OCI-LY7 (cell line): ENCODE measurements at places on chromosomes 11 and 22. TPM values are rescaled to one million over a fixed set of nuclear protein-coding genes. Genes with fewer than 3 reads are reported as not detected.

- DNase-seq: no peak
Measured at GRCh38 chr11:71119656-71120269, 132.6 kb downstream of the SHANK2 start.

- DNase-seq: no peak
Measured at GRCh38 chr11:12097219-12097618, 13.2 kb upstream of the MICAL2 start.

DNA sequence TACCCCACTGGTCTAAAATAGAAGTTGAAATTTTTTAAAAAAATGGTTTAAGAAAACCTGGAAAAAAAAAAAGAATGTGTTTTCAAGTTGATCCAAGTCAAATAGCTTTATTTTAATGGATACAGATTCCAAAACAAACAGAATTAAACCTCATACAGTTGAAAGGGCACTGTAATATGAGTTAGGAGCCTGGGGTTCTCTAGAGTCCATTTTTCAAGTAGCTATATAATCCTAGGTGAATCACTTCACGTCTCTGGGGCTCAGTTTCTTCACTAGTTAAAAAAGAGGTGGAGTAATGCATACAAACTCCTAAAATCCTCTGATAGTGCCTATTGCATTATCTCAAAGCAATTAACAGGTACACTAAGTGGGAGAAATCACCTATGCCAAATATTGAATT is 132.9 kb downstream of the BBOX1 start:
- DNase-seq: no peak

GRCh38 chr22:36220451-36220921 is 18.8 kb downstream of the APOL2 start:
- no peak for DNase-seq

DNA sequence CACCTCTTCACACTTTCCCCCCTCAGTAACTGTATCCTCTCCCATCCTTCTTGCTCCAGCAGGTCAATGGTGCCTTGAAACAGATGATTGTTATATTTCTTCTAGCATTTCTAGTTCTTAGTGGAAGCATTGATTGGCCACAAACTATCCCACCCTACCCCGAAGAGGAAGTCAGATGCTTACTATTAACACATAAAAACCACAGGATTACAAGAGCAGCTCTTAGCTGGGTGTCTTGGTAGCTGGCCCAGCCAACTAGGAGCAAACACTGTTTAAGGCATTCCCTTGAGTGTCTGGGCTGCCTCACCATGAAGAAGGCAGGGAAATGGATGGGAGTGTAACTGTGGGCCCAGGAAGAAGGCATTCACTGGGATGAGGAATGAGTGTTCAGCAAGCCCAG is 176.6 kb downstream of the GRIK4 start:
- no peak for DNase-seq

GRCh38 chr11:132186699-132187098 is 816.3 kb downstream of the NTM start:
- no peak for DNase-seq

The F2 gene
- total RNA-seq: 0.48 TPM in 1 of 2 replicates, not detected in the other

The HTR3A gene
- not detected in 2 replicates for total RNA-seq

DNA sequence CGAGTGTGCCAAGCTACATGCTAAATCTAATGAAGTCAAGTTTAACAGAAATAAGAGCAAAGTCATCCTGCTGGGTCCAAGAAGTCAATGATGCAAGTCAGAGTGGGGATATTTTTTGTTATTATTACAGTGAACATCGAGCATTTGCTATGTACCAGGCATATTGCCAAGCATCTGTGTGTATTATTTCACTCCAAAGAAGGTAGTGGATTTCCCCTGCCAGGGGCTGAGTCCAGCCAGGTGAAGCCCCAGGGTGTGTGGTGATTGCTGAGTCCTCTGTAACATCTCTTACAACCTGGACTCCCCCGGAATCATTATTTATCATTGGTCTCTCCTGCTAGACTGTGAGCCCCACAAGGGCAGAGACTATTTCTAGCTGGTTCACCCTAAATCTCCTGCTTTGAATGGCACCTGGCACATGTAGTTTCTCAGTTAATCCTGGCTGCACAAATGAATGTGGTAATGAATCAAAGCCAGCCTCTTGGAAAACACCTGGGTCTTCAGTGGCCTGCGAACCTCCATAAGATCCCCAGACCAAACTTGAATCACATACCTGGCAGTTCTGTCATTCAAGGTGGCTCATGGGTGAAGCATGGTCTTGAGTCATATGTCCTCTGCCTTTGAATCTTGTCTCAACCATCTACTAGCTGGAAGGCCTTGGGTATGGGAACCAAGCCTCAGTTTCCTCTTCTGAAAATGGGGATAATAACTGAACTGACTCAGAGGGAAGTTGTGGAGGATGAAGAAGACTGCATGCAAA is 549.2 kb downstream of the MIAT start:
- no peak for DNase-seq

DNA sequence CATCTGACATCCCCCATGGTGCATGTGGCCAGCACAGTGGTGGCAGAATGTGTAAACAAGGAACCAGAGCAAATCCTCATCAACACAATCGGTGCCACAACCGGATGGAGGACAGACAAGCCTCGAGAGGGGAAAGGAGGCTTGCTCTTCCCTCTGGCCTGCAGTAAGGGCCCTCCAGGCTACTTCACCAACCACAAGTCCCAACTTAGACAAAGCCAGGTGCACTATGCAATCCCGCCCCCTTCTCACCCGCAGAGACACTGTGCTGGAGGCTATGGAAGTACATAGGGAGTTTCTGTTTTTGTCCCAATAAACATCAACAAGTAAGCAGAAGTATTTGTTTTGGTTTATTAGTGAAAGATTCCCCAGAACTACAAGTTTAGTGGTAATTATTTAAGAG is 54.3 kb downstream of the SPATA19 start:
- DNase-seq: no peak

DNA sequence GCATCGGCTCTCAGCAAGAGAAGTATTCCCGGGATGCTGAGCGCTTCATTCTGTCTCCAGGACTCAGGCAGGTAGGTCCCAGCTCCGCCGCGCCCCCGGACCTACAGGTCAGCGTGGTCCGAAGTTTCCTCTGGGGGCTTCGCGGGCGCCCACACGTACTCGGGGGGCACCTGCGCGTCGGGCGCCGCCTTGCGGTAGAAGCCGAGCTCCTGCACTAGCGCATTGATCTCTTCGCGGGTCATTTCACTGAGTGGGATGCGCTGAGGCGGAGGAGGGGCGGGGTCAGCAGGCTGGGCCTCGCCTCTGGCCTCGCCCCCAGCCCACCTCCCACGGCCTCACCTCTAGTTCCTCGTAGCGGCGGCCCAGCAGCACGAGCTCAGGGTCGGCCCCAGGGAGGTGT is 2.5 kb downstream of the SELENOM start:
- no peak for DNase-seq

GRCh38 chr22:31952094-31952401 is 7.7 kb downstream of the YWHAH start:
- DNase-seq: no peak

The UBQLNL gene
- 0.13 and 0.15 TPM in 2 replicates for total RNA-seq

GRCh38 chr11:123640677-123641494 is 13.5 kb downstream of the SCN3B start:
- peak; percentile 50 for DNase-seq

- no peak for DNase-seq
Measured at GRCh38 chr11:26021017-26021416, 310.9 kb upstream of the ANO3 start.

The NTM gene
- total RNA-seq: not detected in 2 replicates

The C11orf65 gene
- 2.0 and 3.4 TPM in 2 replicates for total RNA-seq

The PKP3 gene
- total RNA-seq: not detected in 2 replicates

DNA sequence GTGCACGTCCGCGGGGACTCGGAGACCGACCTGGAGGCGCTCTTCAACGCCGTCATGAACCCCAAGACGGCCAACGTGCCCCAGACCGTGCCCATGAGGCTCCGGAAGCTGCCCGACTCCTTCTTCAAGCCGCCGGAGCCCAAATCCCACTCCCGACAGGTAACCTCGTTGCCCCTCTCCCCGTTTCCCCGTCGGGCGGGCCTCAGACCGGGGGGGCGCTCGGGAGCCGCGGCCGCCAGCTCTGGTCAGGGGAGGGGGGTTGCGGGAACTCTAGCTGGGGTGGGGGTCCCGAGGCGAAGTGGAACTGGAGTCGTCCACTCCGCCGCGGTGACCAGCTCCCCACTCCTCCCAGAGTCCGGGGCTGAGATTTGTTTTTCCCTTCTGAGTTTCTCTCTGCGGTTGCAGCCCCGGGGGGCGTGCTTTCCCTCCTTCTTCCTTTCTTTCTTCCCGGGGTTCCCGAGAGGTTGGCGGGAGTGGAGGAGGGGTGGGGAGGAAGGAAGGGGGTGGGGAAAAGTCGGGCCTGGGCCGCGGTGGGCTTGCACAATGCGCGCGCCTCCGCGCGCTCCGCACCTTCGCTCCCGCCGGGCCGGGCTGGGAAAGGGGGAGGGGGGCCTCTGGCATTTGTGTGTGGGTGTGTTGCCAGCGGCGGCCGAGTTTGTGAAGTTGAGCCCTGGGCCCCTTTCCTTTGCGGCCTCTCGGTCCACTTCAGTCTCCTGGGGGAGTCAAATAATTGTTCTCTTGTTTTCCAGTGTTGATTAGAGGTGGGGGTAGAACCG is 952 bp downstream of the YAP1 start:
- no peak for DNase-seq

DNA sequence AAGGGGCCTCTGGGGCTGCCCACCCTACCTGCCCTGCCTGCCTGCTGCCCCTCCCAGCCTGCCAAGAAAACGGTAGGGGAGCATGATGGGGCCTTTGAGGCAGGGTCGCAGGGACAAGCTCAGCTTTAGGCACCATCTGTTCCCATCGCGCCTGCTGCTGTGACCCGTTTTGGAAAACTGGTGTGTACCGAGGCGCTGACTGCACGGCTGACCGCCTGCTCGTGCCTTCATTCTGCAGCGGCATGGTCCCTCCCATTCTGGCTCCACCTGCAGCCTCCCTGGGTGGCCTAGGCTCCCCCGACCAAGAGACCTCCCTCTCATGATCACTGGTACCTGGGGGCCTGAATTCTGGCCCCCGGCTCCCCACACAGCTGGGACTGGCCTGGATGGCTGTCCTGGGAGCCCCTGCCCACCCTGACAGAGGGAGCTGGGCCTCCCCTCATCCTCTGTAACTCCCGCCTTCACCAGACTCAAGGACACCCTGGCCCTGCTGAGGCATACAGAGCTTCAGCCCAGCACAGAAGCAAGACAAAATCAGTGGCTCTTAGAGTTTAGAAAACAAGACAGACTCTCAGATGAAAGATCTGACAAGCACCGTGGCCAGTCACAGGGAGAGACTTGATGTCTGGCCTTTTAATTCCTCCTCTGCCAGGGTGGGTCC is 6.5 kb upstream of the MYRF start:
- DNase-seq: no peak

The SLC37A2 gene
- 0.72 and 0.93 TPM in 2 replicates for total RNA-seq

- no peak for DNase-seq
Measured at GRCh38 chr11:44684859-44685281, 41.9 kb upstream of the TSPAN18 start.

The GDPD5 gene
- 49.9 and 57.3 TPM in 2 replicates for total RNA-seq

GRCh38 chr11:111388420-111388819 is 9.3 kb upstream of the POU2AF1 start:
- no peak for DNase-seq

The SUSD2 gene
- total RNA-seq: 0.38 and 0.39 TPM in 2 replicates

GRCh38 chr11:102836290-102836875 is 7.0 kb downstream of the MMP3 start:
- DNase-seq: no peak

The UBASH3B gene
- 72.7 and 73.0 TPM in 2 replicates for total RNA-seq

The CAPN1 gene
- 111 and 118 TPM in 2 replicates for total RNA-seq

GRCh38 chr22:22351366-22351765 is 106.8 kb downstream of the VPREB1 start:
- no peak for DNase-seq
